Heart left ventricle (tissue), 16 donors: ENCODE measurements at places on chromosomes 12 and 14. TPM values are rescaled to one million over a fixed set of nuclear protein-coding genes. Genes with fewer than 3 reads are reported as not detected.

- H3K27me3 ChIP-seq: no peaks in the 10 kb centered on the region
- no peak for DNase-seq
- H3K36me3 ChIP-seq: no peaks in the 10 kb centered on the region
- H3K4me3 ChIP-seq: no peak overlapping the region
These were observed 30.6 kb upstream of the CLEC14A start for GRCh38 chr14:38286452-38286851.

DNA sequence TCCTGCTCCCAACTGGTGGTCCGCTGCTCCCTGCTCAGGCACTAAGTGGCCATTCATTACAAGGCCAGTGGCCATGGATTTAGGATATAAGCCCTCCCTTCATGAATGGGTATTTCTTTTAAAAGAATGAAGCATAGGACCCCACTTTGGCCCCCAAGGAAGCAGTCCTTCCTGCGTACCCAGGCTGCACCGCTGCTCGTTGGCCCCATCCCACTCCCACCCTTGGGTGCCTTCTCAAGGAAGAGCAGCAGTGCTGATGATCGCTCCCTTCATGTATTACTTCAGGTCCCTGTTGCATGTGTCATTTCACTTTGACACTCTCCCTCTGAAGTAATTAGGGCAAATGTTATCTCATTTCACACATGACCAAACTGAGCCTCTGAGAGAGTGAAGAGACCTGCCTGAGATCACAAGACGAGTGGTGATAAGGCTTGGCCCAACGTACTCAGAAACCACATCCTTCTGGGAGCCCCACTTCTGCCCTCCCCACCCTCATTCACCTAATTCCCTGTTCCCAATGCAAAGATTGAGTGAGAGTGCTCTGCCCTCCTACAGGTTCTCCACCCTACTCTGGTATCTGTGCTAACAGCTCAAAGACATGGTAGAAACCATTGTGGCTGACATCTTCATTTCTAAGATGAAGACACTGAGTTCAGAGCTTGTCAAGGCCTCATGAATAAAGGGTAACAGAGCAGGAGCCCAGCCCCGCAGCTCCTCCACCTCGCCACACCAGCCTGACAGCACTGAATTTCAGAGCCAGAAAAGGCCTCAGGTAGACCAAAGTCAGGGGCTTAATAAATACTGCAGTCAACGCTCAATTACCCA lies 10.3 kb upstream of the KRT2 start:
- H3K27ac ChIP-seq: no peak overlapping the region
- no peak for DNase-seq
- no peaks in the 10 kb centered on the region for H3K4me1 ChIP-seq
- H3K4me3 ChIP-seq: no peak overlapping the region
- no peaks in the 10 kb centered on the region for H3K36me3 ChIP-seq

DNA sequence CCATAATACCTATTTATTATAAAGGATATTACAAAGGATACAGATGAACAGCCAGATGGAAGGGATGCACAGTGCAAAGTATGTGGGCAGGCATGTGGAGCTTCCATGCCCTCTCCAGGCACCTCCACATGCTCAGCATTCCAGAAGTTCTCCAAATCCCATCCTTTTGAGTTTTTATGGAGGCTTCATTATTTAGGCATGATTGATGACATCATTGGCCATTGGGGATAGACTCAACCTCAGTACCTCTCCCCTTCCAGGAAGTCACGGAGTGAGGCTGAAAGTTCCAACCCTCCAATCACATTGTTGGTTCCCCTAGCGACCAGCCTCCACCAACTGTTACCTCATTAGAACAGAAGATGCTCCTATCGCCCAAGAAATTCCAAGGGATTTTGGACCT lies 156.4 kb downstream of the ATP23 start:
- no peaks in the 10 kb centered on the region for H3K27me3 ChIP-seq
- H3K36me3 ChIP-seq: no peaks in the 10 kb centered on the region
- no peak overlapping the region for H3K27ac ChIP-seq
- H3K4me3 ChIP-seq: no peak overlapping the region
- no peaks in the 10 kb centered on the region for H3K4me1 ChIP-seq

- H3K27ac ChIP-seq: no peak overlapping the region
- H3K27me3 ChIP-seq: no peaks in the 10 kb centered on the region
- H3K4me1 ChIP-seq: no peaks in the 10 kb centered on the region
- H3K36me3 ChIP-seq: no peaks in the 10 kb centered on the region
- DNase-seq: no peak
These were observed 182.7 kb upstream of the LMO3 start for GRCh38 chr12:16788506-16789203.

- no peaks in the 10 kb centered on the region for H3K36me3 ChIP-seq
- H3K4me1 ChIP-seq: no peaks in the 10 kb centered on the region
- no peaks in the 10 kb centered on the region for H3K27me3 ChIP-seq
These were observed 13.0 kb downstream of the FLVCR2 start for GRCh38 chr14:75591331-75591946.

DNA sequence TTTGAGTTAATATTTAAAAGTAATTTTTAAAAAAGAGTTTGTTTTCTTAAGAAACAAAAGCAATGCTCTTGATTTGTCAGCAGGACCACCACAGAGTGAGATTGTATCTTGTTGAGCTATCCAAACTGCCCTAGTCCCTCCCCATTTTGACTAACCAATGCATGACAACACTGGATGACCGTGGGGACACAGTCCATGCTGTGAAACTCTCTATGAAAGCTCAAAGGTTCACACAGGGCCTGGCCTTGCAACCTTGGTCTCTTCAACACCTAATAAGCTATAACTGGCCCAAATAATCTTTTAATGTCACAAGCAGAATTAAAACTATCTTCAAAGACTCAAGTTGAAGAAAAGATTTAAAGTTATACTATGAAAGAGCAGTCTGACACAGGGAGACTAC lies 13.5 kb downstream of the ETFRF1 start:
- no peak overlapping the region for H3K4me3 ChIP-seq
- no peaks in the 10 kb centered on the region for H3K27me3 ChIP-seq
- H3K4me1 ChIP-seq: no peaks in the 10 kb centered on the region
- DNase-seq: no peak
- no peak overlapping the region for H3K27ac ChIP-seq

DNA sequence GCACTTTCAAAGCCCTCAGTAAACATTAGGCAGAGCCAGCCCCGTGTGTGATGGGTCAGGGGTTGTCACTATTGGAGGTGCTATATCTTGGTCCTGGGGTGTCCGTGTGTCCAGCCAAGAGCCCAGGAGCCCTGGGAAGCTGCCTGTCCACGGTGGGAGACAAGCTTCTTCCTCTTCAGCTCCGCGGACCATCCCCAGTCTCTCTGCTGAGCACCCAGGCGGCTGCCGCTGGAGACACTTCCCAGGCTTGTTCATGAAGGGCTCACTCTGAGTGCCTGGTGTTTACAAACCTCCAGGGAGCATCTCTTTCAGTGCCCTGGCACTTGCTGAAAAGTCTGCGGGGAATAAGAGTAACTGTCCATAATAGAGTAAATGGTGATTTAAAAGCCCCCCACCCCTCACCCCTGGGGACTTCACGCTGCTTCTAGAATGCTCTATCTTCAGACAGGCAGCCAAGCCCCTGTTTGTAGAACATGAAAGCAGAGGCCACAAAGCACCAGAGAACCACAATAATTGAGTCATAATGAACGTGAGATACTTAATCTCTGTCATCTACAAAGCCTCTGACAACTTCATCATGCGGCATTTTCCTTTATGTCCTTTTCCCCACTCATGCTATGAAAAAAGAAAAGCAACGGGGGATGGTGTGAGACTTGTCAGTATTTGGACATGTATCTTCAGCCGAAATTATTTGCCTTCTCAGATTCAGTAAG lies 178.6 kb downstream of the TMEM132C start:
- no peaks in the 10 kb centered on the region for H3K4me1 ChIP-seq
- no peaks in the 10 kb centered on the region for H3K36me3 ChIP-seq
- H3K27ac ChIP-seq: no peak overlapping the region
- H3K4me3 ChIP-seq: no peak overlapping the region
- H3K27me3 ChIP-seq: no peaks in the 10 kb centered on the region

DNA sequence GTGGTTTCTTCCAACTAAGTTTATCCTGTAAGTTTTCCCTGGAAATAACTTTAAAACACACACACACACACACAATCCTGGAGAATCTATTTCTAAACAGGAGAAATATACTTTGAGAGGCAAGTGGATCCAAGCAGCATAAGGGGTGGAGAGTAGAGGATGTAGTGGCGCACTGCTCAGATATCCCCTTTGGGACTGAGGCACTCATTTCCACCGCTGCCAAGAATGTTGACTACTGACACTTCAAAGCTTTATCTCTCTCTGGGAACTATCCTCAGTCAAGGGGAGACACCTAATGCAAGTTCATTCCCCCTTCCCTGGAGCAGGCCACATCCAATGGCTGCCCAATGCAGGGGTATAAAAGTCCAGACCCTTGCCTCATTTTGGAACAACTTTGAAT lies 75.8 kb downstream of the CAPZA3 start:
- no peaks in the 10 kb centered on the region for H3K4me1 ChIP-seq
- no peaks in the 10 kb centered on the region for H3K36me3 ChIP-seq
- H3K27me3 ChIP-seq: no peaks in the 10 kb centered on the region
- H3K27ac ChIP-seq: no peak overlapping the region

GRCh38 chr14:86815341-86815740 lies 1177.6 kb downstream of the GALC start:
- no peak overlapping the region for H3K27ac ChIP-seq
- no peaks in the 10 kb centered on the region for H3K4me1 ChIP-seq
- H3K4me3 ChIP-seq: no peak overlapping the region
- no peaks in the 10 kb centered on the region for H3K27me3 ChIP-seq
- no peak for DNase-seq

GRCh38 chr12:121874071-121874470 lies 14.5 kb upstream of the PSMD9 start:
- H3K36me3 ChIP-seq: no peaks in the 10 kb centered on the region
- no peaks in the 10 kb centered on the region for H3K27me3 ChIP-seq
- H3K4me3 ChIP-seq: no peak overlapping the region
- H3K4me1 ChIP-seq: no peaks in the 10 kb centered on the region

DNA sequence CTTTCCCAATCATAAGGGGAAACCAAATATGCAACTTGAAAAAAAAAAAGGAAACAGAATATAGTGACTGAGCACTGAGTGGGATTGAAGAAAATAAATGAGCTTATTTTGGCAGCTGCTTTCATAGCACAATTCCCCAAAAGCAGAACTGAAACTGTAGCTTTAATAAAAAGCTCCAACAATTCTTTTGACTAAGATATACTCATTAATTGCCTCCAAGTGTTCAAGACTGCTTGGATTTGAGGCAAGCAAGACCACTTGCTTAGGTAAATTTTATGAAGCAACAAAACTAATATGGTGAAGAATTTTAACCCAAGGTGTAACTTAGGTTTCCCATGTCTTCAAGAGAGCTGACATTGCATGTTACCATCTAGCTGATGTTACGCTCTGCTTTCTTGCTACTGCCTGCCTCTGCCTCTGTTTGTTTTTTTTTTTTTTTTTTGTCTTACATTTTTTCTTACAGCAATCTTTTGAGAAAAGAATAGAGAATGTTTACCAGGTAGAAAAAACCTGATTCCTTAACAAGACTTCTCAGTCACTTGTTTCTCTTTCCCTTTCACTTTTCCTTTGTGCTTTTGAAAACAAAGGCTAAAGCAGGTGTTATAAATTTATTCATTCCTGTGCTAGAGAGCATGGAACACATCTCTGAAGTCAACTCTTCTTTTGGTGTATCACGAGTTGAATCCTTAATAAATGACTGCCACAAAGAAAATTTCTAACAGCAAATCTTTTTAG lies 134.4 kb downstream of the BCAT1 start:
- H3K4me3 ChIP-seq: no peak overlapping the region
- no peaks in the 10 kb centered on the region for H3K36me3 ChIP-seq
- H3K27ac ChIP-seq: no peak overlapping the region
- no peaks in the 10 kb centered on the region for H3K4me1 ChIP-seq
- no peaks in the 10 kb centered on the region for H3K27me3 ChIP-seq

- no peak overlapping the region for H3K27ac ChIP-seq
- peaks cover 46% of the 10 kb centered on the region for H3K36me3 ChIP-seq
- peaks cover 14% of the 10 kb centered on the region for H3K4me1 ChIP-seq
- no peak for DNase-seq
- no peak overlapping the region for H3K4me3 ChIP-seq
- no peaks in the 10 kb centered on the region for H3K27me3 ChIP-seq
These were observed 2.9 kb downstream of the VCPKMT start for GRCh38 chr14:50113381-50114035.

GRCh38 chr12:24555730-24556129 lies 393.2 kb downstream of the BCAT1 start:
- no peak overlapping the region for H3K27ac ChIP-seq
- H3K4me1 ChIP-seq: peaks cover 9% of the 10 kb centered on the region
- H3K27me3 ChIP-seq: no peaks in the 10 kb centered on the region
- no peak overlapping the region for H3K4me3 ChIP-seq

DNA sequence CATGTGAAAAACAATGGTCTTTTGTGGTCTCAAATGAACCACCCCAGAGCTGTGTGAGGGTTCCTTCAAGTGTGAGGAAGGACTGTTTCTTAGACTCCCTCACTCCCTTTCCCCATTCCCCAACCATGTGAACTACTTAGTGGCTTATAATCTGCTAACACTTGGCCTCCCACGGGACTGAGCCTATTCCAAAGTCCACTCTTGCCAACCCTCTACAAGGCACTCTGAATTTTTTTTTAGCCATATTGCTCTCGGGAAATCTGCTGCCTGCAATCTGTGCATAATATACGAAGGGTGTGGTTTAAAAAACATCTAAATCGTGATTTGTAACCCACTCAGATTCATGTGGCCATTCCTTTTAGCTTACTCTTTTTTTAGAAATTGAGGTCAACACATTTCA lies 2.6 kb downstream of the SVOP start:
- no peak for DNase-seq
- H3K27ac ChIP-seq: no peak overlapping the region
- no peaks in the 10 kb centered on the region for H3K36me3 ChIP-seq
- peaks cover 7% of the 10 kb centered on the region for H3K4me1 ChIP-seq
- no peak overlapping the region for H3K4me3 ChIP-seq
- no peaks in the 10 kb centered on the region for H3K27me3 ChIP-seq

GRCh38 chr12:62900686-62901272 lies 34.2 kb downstream of the PPM1H start:
- peaks cover 31% of the 10 kb centered on the region for H3K4me1 ChIP-seq
- no peaks in the 10 kb centered on the region for H3K27me3 ChIP-seq
- no peak overlapping the region for H3K4me3 ChIP-seq
- H3K27ac ChIP-seq: no peak overlapping the region

DNA sequence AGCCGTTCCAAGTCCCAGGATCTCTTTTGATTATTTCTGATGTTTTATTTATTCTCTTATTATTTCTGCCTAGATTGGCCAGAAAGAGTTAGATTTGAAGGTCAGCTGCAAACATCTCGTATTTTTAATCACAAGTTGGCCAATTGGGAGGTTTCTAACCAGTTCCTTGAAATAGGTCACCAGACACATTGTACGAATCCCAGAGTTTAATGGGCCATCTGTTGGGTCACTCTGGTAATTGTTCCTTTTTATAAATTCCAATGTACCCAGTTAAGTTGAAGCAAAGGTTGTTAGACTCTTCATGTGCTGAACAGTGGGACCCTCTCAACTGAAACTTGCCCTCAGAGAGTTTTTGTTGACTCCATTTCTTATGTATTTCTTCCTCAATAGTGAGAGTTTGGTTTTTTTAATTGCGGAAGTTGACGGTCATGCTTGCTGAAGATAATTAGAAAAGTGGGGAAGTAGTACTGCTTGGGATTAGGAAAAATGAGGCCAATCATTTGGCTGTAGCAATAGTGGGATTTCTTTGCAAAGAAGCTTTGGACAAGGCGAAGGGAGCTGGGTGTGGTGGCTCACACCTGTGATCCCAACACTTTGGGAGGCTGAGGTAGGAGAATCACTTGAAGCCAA lies 382.7 kb upstream of the RGS6 start:
- H3K27me3 ChIP-seq: no peaks in the 10 kb centered on the region
- DNase-seq: no peak
- H3K4me1 ChIP-seq: no peaks in the 10 kb centered on the region
- no peaks in the 10 kb centered on the region for H3K36me3 ChIP-seq

The KIF5A gene
- total RNA-seq: not detected

The TIMM9 gene
- 34.5 TPM for total RNA-seq

The FBXW8 gene
- 6.8 TPM for total RNA-seq

The DTX3 gene
- total RNA-seq: 22.6 TPM

The PRKCH gene
- total RNA-seq: 14.9 TPM
